HCT116 (cell line): ENCODE measurements at places on chromosomes 6 and 20.

DNA sequence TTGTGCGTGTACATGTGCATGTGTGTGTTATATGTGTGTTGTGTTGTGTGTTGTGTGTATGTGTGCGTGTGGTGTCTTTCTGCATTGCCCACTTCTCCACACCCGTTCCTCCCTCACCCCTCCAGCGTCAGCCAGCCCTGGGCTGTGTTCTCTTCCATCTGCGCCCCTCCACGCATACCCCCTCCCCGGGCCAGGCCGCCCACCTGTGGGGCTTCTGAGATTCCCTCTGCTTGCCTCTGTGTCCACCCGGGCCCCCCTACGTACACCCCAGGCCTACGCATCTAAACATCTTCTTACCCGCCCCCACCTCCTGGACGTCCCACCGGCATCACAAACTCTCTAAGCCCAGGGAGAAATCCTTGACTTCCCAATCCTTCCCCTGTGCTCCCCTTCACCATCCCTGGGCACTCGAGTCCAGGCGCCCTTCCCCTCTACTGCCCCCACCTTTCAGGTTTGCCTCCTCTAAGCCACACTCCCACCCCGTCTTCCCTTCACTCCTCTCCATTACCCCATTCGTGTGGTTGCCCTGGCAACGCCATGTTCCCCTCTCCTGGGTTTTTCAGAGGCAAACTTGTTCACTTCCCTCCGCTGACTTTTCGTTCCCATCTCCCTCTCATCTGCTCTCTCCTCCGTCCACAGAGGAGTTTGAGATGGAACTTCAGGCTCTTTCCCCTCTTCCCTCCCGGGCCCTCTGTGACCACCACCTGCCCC lies 81.7 kb upstream of the NNAT start:
- no peak for DNase-seq

GRCh38 chr6:170165085-170165470 lies 125.8 kb downstream of the DLL1 start:
- no peak for DNase-seq

DNA sequence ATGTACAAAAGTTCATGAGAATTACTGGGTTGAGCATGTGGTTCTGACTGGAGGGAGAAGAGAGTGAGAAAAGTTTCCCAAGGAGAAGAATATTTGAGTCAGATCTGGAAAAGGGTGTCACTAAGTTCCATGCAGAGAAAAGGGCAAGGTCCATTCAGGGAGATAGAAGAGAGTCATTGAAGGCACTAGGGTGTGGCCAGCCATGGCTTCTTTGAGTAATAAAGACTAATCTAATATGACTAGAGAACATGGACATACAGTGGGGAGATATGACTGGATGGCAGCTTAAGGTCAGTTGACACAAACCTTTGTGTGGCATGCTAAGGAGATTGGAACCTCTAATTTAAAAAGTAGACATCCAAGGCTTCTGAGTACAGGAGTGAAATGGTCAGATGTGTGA lies 10.7 kb upstream of the SLC17A4 start:
- DNase-seq: no peak

DNA sequence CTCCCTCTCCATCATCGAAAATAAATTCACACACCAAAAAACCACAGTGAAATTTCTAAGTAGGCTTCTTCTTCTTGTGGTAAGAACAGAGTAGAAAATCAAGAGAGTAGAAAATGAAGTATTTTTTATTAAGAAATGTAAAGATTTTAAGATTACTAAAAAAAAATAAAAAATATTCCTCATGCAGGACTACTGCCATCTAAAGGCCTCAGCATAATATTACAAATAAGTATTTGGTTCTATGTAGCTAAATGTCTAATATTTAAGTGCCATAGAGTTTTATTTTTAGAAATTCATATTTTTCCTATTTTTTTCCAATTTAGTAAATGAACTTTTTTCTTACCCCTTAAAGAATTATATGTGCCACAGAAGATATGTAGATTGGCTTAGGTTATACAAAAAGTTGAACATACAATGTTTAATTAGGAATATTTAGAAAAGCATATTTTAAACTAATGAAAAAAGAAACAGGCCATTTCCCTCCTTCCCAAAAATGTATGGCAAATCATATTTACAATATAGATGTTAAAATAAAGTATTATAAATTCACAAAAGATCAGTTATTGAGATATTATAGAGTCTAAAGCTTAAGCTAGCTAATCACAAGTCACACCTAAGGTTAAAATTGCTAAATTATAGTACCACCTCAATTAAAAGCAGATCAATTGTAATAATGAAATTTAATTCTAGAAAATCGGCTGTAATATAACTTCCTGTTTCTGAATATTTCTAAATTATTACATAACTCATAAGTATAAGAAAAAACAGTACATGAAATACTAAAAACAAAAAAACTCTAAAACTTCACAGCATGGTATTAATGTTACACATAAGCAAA lies 3.5 kb upstream of the NT5DC1 start:
- no peak for DNase-seq

DNA sequence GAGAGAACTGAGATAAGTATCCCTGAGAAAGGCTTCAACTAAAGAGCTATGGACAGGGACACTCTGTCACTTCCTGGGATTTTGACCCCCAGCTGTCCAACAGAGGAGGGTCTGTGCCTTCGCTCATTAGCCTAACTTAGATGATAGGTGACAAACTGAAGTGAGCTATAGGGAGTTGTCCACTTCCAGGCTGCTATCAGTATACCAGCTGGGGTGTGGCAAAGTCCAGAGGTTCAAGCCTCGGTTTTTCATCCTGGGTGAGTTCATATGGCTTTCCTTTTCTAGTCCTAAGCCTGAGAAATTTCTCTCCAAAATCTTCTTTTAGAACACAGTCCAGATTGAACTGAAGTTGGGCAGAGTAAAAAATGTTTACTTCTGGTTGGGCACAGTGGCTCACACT lies 5.9 kb upstream of the PAQR8 start:
- DNase-seq: no peak

GRCh38 chr6:62429781-62430180 lies 143.8 kb upstream of the KHDRBS2 start:
- no peak for DNase-seq

DNA sequence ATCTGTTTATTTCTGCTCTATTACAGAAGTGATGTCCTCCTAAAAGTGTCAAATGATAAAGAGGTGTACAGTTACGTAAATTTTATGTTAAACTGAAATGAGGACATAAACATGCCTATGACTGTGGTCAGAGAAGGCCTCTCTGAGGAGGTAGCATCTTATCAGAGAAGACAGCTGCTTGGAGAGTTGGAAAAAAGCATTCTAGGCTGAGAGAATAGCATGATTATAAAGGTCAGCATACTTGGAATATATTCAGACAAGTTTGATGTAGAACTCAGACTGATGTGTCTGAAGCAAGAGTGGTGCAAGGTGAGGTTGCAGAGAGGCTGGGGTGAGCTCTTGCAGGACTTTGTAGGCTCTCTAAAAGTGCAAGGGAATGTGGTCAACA lies 3.1 kb upstream of the PCNA start:
- no peak for DNase-seq
